ENCODE measurements at places on chromosomes 1 and 21.

- DNase-seq = no peak
These were observed 25.6 kb downstream of the CCDC190 start for GRCh38 chr1:162835157-162835899.

- no peak for DNase-seq
These were observed 14.2 kb upstream of the CYP4B1 start for GRCh38 chr1:46784666-46785065.

DNA sequence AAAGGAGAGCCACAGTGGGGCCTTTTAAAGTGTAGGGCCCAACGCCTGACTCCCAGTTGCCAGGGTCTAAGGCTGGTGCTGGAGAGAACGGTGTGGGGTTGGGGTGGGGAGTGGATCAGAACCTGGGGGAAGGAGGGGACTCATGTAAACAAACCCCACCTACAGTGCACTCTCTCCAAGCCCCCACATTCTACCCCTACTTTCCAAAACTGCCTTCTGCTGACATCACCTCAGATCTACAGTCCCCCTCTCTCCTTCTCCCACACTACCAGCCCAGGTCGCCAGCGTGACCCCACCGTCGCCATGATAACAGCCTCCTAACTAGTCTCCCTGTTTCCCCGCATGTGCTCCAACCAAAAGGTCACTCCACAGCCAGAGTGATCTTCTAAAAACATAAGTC, 26.6 kb downstream of the TNNT2 start:
- DNase-seq = no peak

DNA sequence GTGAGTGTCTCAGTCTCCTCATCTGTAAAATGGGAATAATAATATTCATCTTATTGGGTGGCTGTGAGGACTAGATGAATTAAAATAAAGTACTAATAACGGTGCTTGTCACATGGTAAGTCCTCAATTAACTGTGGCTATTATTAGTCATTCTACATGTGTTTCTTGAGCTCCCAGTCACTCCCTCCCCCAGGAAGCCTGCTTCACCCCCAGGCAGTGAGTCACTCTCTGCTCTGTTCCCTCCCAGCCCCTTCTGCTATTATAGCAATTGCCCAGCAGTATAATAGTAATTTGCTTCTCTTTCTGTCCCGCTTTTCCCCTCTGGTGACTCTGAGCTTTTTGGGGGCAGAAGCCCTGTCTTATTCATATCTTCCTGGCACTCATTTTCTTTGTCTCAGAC, 102.0 kb downstream of the BEND5 start:
- DNase-seq = no peak

DNA sequence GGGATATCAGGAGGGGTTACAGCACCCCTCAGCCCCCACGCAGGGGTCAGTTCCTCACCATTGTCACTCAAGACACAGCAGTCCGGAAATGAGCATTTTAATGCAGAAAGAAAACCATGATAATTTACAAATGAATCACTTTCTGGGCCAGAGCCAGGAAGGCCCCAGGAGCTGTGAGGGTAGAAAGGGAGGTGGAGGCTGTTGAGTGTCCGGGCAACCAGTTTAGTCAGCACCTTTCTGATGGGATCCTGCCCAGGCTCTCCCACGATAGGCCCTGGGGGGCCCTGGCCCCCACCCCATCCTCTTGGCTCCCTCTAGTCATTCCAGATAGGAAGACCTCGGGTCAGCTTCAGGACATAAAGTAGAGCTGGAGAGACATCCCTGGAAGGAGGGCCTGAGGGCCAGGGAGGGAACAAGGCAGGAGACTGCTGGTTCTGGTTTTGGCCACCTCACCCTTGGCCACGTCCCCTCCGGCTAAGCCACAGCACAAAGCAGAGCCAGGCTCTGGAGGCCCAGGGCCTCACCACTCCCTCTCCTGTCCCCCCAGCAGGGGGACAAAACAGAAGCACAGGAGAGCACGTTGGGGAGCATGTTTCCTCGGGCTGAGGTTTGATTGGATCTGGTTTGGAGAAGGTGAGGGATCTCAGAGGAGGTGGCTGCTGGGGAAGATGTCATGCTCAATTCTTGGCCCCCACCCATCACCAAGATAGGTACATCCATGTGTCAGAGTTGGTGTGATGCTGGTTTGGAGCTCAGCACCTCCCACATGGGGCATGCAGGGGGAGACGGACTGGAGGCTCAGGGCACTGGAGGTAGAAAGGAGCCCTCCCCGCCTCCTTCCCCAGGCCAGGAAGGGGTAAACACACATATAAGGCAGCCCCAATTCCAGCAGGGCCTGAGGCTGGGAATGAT, 20.6 kb downstream of the ETNK2 start:
- peak; percentile 70 for DNase-seq

- no peak for DNase-seq
These were observed 128.4 kb downstream of the TGFB2 start for GRCh38 chr1:218473522-218473921.

GRCh38 chr1:43872280-43872679, 61.3 kb upstream of the ARTN start:
- no peak for DNase-seq

- no peak for DNase-seq
These were observed 1.0 kb downstream of the RER1 start for GRCh38 chr1:2392686-2393085.

- DNase-seq = no peak
These were observed 145.0 kb upstream of the C1orf105 start for GRCh38 chr1:172275478-172275877.

DNA sequence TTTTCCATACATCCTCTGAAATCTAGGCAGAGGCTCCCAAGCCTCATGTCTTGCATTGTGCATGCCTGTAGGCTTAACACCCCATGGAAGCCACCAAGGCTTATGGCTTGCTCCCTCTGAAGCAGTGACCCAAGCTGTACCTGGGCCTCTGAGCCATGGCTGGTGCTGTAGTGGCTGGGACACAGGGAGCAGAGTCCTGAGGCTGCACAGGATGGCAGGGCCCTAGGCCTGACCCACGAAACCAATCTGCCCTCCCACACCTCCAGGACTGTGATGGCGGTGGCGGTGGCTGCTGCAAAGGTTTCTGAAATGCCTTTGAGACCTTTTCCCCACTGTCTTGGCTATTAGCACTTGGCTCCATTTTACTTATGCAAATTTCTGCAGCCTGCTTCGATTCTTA, 429.5 kb downstream of the NPHP4 start:
- DNase-seq = no peak

GRCh38 chr1:179121159-179121938, 39.5 kb downstream of the TOR3A start:
- DNase-seq = peak; percentile 68

DNA sequence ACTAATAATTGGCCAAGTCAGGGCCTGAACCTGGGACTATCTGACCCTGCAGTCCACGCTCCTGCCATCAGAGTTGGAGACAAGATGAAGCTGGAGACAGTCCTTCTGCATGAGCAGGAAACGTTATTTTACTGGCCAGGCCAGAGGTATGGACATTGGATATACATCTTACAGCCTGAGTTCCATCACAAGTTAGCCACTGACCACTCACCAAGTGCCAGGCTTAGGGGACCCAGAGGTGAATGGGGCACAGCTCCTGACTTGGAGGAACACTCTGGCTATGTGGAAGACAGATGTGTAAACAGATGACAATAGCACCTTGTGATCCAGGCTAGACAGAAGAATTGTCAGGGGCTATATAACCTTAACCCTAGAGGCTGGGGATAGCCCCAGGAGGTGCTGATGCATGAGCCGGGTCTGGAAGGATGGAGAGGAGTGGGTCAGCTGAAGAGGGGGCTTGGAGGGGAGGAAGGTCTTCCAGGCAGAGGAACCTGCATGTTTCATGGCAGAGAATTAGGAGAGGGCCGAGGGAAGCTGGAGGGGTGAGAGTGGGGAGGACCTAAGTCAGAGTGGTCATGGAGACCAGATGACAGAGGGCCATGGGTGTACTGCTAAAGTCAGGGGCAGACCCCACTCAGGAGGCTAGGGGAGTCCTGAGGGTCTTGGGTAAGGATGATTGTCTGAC, 52.5 kb upstream of the DMRTB1 start:
- no peak for DNase-seq

DNA sequence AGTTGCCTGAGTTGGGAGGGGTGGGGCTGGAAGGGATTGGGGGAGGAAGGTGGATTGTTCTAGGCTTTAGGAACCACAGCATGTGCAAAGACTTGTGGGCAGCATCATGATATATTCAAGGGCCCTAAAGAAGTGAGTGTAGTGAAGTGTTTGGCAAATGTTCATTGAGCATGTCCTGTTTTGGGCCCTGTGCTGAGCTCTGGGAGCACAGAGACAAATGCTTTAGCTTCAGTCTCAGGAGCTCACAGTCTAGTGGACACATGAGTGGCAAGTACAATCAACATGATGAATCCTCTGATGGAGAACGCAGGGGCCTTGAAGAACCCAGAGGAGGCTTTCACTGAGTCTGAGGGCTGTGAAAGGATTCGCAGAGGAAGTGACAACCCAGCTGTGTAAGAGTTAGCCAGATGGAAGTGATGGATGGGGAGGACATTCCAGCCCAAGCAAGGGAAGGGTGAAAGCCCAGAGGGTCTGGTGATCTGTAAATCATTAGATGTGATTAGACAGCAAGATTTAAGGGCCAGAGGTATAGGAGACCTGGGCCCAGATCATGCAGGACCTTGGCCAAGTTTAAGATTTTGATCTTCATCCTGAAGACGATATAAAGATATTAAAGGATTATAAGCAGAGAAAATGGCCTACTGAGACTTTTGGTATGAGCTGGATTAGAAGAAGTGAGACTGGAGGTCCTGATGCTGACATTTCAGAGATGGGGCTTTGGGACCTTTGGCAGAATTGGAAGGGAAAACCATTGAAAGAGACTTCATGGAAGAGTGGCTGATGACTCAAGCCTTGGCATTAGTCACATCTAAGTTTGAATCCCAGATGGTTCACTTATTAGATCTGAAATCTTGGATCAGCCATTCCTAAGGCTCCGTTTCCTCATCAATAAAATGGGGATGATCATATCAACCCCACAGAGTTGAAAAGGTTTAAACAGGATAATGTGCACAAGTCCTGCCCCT, 4.6 kb downstream of the IPO13 start:
- DNase-seq = no peak

DNA sequence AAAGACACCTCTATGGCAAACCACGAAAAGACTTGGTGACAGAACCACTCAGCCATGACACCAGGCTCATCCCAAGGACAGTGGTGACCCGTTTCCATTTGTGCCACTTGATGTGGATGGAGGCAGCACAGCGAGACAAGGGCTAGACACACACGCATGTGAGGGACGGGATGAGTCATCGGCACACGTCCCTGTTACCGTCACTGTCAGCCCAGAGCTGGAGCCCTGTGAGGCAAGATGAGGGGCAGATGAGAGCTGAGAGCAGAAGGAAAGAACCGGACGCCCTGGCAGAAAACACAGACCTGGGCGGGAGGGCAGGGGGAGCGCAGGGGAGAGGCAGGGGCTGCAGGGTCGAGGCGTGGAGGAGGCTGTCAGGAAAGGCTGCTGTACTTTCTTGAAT, 57.8 kb downstream of the SIK1 start:
- peak; percentile 54 for DNase-seq

- no peak for DNase-seq
These were observed 13.8 kb upstream of the NLRP3 start for GRCh38 chr1:247402120-247402675.

DNA sequence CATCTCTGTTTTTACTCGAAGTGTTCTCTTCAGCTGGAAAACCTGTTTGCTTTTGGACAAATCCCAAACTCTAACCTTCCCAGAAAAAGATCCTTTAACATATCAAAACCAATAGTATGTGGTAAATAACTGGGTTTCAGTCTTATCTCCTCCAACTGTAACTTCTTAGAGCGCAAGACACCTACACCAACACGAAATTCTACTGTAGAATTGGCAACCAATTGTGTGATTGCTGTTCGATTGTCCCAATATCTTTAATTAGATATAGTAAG, 5.8 kb upstream of the MPZL1 start:
- peak; percentile 50 for DNase-seq

DNA sequence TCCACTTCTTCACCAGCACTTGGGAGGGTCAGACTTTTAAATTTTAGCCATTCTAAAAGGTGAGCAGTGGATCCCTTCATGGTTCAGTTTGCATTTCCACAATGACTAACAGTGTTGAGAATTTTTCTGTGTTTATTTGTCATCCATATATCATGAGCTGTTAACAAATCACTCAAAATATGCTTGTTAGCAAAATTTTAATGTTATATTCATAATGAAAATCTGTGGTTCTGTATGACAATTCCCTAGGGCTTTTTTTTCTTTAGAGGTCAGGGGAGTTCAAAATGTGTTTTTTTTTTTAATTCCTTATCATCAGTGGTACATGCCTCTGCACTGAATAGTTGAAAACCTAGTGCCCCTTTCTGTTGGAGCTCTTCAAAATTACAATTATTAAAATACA, 682.2 kb upstream of the ADGRL2 start:
- DNase-seq = no peak

GRCh38 chr21:38832664-38833063, 26.9 kb downstream of the ETS2 start:
- DNase-seq = no peak

DNA sequence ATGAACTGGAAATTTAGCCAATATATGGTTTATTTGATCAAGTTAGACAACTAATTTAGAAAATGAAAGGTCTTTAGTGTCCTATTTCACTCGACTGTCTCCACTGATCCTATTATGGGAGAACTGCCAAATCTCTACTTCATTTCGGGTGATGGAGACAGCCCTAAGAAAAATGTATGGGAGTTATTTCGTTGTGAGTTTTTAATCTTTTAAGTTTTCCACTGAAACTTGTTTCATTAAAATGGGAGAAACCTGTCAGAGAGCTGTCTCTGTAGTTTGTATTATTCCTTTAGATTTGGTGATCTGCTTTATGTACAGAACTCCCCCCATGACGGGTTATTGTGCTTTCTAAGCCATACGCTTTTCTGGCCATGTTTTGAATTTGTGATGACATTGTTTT, 899.7 kb downstream of the ADGRL2 start:
- DNase-seq = peak; percentile 3

DNA sequence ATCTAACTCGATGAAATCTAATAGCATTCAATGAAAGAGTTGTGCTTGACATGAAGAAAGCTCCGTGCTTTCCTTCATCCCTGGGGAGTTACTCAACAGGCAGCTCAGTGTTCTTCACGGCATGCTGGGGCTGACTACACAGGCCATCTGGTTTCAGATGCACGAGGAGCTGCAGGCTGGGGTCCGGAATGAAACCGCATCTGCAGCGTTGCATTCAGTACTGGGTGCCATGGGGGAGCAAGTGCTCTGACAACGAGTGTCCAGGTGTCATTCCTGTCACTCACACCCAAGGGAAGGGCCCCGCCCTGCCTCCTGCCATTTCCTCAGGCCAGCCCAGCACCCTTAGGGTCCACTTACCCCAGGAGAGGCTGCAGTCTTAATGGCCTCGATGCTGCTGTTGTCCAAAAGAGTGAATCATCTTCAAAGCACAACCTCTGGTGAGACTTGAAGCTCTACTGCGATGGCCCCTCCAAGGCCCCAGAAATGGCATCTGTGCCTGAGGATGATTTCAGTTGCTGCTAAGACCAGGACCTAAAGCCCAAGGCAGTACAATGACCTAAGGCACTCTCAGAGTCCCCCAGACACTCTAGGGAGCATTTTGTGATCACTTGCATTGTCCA, 61.4 kb downstream of the STUM start:
- DNase-seq = peak; percentile 38
